ENCODE measurements at places on chromosomes 16 and 17. TPM values are rescaled to one million over a fixed set of nuclear protein-coding genes. Genes with fewer than 3 reads are reported as not detected.
A peak's percentile ranks its signal among the peaks of the same experiment; 100 is the strongest.

DNA sequence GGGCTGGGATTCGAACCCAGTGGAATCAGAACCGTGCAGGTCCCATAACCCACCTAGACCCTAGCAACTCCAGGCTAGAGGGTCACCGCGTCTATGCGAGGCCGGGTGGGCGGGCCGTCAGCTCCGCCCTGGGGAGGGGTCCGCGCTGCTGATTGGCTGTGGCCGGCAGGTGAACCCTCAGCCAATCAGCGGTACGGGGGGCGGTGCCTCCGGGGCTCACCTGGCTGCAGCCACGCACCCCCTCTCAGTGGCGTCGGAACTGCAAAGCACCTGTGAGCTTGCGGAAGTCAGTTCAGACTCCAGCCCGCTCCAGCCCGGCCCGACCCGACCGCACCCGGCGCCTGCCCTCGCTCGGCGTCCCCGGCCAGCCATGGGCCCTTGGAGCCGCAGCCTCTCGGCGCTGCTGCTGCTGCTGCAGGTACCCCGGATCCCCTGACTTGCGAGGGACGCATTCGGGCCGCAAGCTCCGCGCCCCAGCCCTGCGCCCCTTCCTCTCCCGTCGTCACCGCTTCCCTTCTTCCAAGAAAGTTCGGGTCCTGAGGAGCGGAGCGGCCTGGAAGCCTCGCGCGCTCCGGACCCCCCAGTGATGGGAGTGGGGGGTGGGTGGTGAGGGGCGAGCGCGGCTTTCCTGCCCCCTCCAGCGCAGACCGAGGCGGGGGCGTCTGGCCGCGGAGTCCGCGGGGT is at the start of gene CDH1:
Gene CDH1, plus strand, starts transcription at position 247 of the 684 bp plus-strand sequence. Its CDS starts 124 bp downstream, at position 371.
- no peak for DNase-seq

DNA sequence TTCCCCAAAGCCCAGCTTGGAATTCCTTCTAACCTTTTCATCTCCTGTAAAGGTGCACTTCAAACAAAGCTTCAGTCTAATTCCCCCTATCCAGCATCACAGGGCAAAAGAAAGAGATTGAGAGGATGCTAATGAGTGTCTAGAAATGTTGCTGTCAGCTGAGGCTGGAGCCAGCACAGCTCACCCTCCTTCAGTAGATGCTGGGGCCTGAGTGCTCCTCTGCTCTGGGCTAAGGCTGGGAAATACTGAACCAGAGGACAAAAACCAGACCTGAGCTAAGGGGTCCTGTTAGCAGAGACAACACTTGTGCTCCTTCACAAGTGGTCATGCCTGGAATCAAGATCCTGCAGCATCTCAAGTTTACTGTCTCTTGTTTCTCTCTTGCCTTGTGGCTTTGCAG is 85.0 kb downstream of the CHD9NB start:
- no peak for DNase-seq

- DNase-seq = no peak
Observed at GRCh38 chr17:68600931-68601564, at the start of gene FAM20A. Gene FAM20A, minus strand, starts transcription at chr17:68601367. Its CDS starts 701 bp downstream, at chr17:68600666.

DNA sequence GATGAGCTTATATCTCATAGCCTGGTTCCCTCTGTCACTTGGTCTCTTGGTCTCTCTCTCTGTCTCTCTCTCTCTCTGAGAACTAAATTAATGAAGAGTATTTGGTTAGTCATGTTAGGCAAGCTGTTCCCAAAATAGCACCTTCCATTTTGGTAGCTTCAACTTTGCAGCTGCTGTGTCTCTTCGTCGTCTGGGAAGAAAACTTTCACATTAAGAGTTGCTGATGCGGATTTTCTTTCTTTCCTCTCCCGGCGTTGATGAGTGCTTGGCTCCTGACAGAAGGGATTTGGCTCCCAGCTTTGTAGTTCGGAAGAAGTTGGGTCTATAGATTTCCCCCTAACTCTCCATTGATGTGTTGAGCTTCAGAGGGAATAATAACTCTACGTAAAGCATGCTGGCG is at the start of gene RBFOX1:
Gene RBFOX1, plus strand, starts transcription at position 235 of the 400 bp plus-strand sequence.
- DNase-seq = peak; percentile 70

DNA sequence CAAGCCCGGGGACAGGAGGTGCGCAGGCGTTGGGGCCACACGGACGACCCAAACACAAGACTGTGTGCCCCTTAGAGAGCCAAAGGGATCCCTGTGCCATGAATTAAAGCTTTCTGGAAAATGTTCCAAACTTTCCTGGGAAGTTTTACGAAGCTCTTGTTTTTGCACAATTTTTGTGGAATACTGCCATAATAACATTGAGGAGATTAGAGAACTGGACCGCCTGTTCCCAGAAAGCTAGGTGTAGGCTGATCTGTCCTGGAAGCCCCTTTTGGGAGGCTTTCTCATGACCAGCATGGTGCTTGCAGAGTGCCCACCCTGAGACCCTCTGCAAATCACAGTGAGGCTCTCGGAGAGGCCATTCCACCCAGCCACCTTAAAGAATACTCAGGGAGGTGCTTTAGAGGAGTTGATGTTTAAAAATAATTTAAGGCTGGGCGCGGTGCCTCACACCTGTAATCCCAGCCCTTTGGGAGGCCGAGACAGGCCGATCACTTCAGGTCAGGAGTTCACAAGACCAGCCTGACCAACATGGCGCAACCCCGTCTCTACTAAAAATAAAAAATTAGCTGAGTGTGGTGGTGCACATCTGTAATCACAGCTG is 1.1 kb downstream of the KDM8 start:
- DNase-seq = no peak

GRCh38 chr17:73478768-73479424 is 165.3 kb downstream of the SDK2 start:
- DNase-seq = no peak

GRCh38 chr16:73124097-73124652 is 76.2 kb upstream of the ZFHX3 start:
- peak; percentile 25 for DNase-seq

GRCh38 chr16:54928016-54928356 is 2.7 kb upstream of the IRX5 start:
- DNase-seq = no peak

- peak; percentile 53 for DNase-seq
Observed at GRCh38 chr17:5122586-5123342, 6.9 kb downstream of the USP6 start.

DNA sequence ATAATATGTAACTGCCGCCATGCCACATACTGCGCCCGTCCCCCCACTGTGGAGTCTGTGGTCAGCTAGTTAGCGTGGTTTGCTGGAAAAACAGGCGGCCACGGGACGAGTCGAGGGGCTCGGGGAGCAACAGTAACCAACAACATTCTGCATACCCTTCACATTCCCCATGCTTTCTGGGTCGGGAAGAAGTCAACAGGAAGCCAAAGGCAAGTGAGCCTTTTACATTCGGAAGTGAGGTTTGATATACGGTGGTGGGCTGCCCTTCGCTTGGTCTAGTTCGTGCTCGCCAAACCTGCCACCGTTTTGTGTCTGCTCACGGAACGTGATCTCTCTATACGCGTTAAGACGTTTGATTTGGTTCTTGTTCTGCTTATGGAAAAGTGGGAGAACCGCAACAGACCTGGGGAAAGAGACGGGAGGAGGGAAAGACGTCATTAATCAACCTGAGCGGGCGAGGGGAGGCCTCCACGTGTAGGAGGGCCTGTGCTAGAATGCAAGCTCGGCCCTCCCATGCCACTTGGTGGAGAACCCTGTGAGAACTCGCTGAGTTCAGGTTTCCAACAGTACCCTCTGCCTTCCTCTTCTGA is 28.9 kb upstream of the CFAP20 start:
- no peak for DNase-seq

- no peak for DNase-seq
Observed at GRCh38 chr16:27214084-27214961, 11.0 kb downstream of the KDM8 start.

- peak; percentile 48 for DNase-seq
Observed at GRCh38 chr16:9092978-9093344, 1.5 kb downstream of the HAPSTR1 start.

- peak; percentile 38 for DNase-seq
Observed at GRCh38 chr16:2514333-2515179, 804 bp downstream of the ATP6V0C start.

DNA sequence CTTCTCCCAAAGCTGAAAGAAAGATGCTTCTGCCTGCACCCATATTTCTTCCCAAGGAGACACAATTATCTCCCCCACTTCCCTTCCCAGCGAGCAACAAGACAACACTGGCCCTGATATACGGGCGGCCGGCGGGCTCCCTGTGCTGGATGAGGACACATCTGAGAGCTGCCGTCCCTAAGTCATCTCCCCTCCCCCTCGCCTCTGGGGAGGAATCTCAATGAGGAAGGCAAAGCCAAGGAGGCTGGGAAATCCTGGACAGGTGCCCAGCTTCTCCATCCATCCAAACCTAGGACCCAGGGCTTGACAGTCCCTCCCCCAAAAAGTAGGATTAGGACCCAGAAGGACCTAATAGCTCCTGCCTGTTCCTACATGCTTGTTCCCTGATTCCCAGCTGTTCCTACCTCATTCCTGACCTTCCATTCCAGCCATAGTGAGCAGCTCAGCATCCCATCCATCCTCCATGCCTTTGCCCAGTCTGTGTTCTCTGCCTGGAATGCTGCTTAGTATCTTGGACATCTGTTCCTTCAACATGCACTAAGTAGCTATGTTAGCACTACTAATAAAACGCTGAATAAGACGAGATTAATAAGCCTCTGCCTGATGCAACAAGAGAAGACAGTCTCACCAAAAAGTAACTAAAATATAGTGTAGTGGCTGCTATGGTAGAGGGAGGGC is 167.9 kb downstream of the CCT6B start:
- DNase-seq = no peak

DNA sequence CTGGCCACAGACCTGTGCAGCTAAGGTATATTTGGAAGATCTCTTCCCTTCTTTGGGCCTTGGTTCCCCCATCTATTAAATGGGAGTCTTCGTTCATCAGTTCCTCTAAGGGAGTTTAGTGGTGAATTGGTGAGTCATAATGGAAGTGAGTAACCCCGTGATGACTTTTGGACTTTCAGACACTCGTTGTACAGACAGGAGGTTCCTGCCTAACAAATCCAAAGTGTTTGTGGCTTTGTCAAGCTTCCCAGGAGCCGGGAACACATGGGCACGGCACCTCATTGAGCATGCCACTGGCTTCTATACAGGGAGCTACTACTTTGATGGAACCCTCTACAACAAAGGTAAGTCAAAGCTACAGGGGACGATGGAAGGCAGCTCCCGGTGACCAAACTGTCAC is 40.4 kb downstream of the WSCD1 start:
- DNase-seq = no peak

DNA sequence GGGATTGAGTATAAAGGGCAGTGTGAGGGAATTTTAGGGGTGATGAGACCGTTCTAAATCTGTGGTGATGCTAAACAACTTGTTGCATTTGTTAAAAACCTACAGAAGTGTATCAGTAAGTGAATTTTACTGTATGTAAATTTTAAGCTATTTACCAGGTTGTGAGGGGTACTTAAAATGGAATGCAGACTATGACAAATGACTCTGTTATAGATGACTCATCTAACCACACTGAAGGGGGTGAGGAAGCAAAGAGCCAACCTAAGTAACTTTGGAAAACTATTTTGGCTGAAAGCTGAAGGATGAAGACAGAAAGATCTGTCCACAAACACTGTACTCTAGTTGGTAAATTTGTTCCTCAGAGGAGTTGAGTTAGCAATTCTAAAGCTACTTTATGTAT is 5.3 kb upstream of the MKS1 start:
- DNase-seq = no peak

GRCh38 chr17:74773871-74774286 is 2.3 kb downstream of the NAT9 start:
- no peak for DNase-seq

- DNase-seq = no peak
Observed at GRCh38 chr17:8696426-8696825, 48.2 kb downstream of the CCDC42 start.

GRCh38 chr16:58793366-58793765 is 59.2 kb upstream of the GOT2 start:
- no peak for DNase-seq

DNA sequence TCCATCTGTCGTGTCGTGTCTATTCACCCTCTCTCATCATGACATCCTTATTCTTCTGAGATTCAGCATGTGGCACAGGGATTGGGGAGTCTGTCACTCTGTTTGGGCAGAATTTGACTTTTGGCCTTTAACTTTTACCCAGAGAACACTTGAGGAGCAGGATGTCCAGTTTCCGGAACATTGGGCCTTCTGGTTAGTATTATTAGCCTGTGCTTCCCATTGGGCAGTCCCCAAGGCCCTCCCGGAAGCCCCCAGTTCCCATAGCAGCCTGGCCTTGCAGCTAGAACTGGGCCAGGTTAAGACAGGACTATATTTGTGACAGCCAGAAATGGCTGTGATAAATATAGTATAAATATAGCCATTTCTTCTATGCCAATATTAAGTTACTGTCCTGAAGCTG is 9.6 kb downstream of the SCN4A start:
- peak; percentile 46 for DNase-seq

Gene COX4I1
- 490 TPM for polyA plus RNA-seq

Gene GAS2L2
- polyA plus RNA-seq = not detected

Gene LAT
- polyA plus RNA-seq = 3.5 TPM

Gene NACA2
- 1.5 TPM for polyA plus RNA-seq

Gene COPRS
- 31.8 TPM for polyA plus RNA-seq

Gene DPEP3
- 0.09 TPM for polyA plus RNA-seq

Gene MAP3K14
- 7.3 TPM for polyA plus RNA-seq

Gene SKAP1
- polyA plus RNA-seq = 0.42 TPM

Gene EIF5A
- polyA plus RNA-seq = 266 TPM

Gene RCVRN
- polyA plus RNA-seq = 0.13 TPM

Gene RPH3AL
- 3.4 TPM for polyA plus RNA-seq

Measured in muscle of leg (tissue), 16 donors.